Activated CD8-positive, alpha-beta T cell treated with anti-CD3 and anti-CD28 coated beads, Interleukin-2, amount 10 ng/mL, durations not matched to agents 7 days and 5 days (primary cell): ENCODE measurements at places on chromosomes 2 and 18. TPM values are rescaled to one million over a fixed set of nuclear protein-coding genes. Genes with fewer than 3 reads are reported as not detected.

DNA sequence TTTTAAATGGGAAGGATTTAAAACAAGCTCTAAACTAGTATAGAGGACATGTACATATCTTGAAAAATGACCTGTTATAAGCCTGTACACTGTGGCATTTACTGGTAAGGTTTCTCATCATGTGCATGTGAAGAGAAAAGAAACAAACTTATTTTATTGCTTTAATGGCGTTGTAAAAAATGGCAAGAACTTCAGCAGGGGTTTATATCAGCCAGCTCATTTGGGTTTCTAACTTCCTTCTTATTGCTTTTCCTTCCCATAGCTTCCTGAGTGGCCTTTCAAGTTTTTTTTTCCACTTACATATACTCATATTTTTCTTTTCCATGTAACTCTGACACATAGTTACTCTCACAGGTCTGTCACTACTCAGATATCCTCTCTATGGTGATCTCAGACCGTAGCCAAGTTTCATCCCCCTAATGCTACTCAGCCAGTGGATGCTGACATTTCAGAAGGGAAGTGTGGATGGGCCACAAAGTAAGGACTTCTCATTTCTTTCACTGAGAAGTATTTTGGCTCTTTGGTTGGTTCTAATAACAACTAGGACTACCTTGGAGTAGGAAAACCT, 198.2 kb downstream of the PARD3B start:
- no peaks in the 10 kb centered on the region for H3K4me1 ChIP-seq
- no peak overlapping the region for H3K4me3 ChIP-seq
- H3K27ac ChIP-seq: no peak overlapping the region
- no peaks in the 10 kb centered on the region for H3K36me3 ChIP-seq
- no peak for DNase-seq

PLB1 gene
- 1.0 TPM for total RNA-seq

GRCh38 chr2:10056439-10056838, 13.1 kb downstream of the KLF11 start:
- peaks cover 13% of the 10 kb centered on the region for H3K36me3 ChIP-seq
- no peak overlapping the region for H3K4me3 ChIP-seq
- H3K4me1 ChIP-seq: peaks cover 4% of the 10 kb centered on the region
- no peak overlapping the region for H3K27ac ChIP-seq

DNA sequence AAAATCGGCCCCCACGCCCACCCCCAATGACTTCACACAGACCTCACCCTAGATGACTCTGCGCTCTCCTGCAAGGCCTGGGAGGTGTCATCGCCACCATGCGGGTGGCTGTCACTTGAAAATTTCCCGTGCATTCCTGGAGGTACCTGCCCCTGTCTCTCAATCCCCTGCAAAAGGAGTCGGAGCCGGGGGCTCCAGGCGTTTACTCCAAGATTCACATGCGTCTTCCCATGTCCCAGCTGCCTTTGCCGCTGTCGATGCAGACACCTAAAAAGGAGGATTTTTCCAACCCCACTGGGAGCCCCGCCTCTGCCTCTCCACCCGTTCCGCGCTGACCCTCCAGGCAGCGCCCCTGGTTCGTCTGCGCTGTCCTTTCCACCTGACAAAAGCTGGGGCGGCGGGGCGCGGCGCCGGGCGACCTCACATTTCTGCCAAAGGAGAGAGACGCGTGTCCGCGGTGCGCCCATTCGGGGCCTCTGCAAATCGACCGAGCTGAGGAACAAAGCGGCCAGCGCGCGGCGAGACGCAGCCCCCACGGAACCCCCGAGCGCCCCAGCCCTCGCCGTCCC, 667 bp downstream of the REEP1 start:
- peaks cover 76% of the 10 kb centered on the region for H3K27me3 ChIP-seq
- peak overlapping the region; percentile 71 for H3K4me3 ChIP-seq
- no peak overlapping the region for H3K27ac ChIP-seq
- DNase-seq: no peak

DNA sequence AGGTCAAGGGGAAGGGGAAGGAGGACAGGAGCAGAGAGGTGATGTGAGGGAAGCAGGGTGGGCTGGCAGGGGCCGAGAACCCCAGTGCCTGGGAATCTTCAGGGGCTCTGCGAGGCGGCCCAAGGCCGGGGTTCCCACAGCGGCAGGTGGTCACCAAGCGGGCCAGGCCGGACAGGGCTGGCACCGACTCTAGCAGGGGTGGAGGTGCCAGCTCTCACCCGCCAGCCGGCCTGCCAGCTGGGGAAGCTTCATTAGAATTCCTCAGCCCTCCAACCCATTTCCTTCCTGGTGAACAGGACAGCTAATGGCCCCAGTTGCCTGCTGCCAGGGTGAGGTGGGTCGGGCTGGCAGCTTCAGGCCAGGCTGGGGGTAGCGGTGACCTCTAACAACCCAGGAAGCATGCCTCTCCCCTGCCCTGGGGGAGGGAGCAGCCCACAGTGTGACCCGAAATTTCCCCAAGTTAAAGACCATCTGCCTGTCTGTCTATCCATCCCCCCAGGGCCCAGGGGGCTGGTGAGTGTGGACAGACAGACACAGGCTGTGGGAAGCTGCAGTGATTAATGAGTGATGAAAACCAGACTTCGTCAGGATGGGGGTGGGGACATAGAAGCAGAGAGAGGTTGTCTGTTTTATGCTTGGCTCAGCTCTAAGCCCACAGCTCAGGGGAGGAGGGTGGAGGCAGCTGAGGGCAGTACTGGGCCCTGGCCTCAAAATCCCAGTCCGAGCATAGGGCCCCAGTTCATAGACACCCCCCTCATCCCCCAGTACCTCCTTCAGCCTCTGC, 144.1 kb downstream of the ZFP36L2 start:
- no peaks in the 10 kb centered on the region for H3K36me3 ChIP-seq
- H3K27me3 ChIP-seq: no peaks in the 10 kb centered on the region
- no peak for DNase-seq
- H3K27ac ChIP-seq: no peak overlapping the region

GRCh38 chr18:9482790-9483189, 7.5 kb downstream of the RALBP1 start:
- no peaks in the 10 kb centered on the region for H3K4me1 ChIP-seq
- no peaks in the 10 kb centered on the region for H3K27me3 ChIP-seq
- H3K4me3 ChIP-seq: no peak overlapping the region
- peaks cover 58% of the 10 kb centered on the region for H3K36me3 ChIP-seq
